ENCODE measurements at places on chromosomes 1 and 21.

DNA sequence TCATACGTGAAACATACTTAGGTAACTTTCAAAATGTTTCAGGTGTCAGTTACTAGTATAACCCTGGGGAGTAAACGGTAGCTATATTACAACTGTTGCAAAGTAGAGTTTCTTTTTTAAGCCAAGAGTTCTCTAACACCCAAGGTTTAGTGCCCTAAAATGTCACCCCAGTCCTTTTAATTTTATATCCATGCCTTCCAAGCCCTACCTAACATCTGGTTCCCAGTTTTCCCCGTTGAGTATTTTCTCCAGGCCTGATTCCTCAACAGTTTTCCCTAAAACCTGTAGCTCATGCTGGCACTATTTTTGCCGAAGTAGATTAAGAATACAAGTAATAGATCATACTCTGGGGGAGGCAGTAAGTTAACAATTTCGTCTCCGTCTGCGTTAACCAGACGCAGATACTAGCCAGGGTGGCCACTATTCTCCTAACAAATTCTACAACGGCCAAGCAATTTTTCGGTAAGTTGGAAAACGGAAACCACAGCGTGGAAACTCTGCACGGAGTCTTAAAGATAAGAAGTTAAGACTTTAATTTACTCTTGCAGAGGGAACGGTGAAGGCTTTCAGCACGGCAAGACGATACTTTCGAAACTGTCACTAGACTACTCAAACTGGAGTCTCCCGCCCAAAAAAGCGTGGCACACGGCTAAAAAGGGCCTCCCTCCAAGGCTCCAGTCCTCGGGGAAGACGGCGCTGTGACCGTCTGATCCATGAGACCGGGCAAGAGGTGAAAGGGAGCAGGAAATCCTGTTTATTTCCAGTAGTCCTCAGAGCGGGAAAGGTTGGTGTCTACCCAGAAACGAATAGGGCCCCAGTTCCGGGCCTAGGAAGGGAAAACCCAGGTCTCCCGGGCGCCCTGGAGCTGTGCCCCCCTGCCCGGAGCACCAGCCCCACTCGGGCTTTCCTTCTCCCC, 945 bp downstream of the SRSF4 start:
- DNase-seq: no peak

DNA sequence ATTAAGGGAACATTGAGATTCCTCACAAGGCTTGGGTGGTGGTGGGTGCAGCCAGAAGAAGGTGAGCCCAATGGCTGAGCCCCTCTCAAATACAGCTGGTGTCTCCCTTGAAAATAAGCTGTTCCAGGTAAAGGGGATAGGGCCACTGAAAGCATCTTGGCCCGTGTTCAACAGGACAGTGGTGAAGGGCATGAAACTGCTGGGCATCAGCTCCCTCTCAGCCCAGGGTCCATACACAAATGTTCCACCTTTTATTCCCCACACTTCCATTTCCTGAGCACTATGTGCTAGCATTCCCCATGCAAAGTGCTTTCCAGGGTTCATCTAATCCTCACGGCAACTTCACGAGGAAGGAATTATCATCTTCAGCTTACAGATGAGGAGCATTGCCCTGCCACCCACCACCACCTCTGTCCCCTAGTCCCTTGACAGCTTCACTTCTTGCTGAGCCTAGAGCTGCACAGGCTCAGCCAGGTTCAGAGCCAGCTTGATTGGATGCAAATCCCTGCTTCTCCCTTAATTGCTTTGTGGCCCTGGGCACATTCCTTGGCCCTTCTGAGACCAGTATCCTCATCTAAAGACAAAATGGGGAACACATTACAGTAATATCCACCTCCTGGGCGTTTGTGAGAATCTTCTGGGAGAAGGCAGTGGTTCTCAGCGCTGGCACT, 9.6 kb downstream of the TAGLN2 start:
- DNase-seq: no peak

GRCh38 chr1:26278724-26279455, 996 bp upstream of the SH3BGRL3 start:
- DNase-seq: no peak

DNA sequence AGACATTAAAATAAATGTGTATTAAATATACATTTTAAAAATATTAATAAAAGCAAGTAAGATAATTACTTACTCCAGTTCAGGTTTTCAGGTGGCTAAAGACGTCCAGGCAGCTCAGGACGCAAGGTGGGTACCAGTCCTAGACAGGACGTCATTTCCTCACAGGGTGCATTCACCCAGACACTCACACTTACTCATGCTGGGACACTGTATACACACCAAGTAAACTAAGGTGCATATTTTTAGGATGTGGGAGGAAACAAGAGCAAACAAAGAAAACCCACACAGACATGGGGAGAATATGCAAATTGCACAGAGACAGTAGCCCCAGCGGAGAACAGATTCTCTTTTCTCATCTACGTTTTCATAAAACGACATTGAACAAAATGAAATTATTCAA, 457.9 kb downstream of the BRINP3 start:
- no peak for DNase-seq

DNA sequence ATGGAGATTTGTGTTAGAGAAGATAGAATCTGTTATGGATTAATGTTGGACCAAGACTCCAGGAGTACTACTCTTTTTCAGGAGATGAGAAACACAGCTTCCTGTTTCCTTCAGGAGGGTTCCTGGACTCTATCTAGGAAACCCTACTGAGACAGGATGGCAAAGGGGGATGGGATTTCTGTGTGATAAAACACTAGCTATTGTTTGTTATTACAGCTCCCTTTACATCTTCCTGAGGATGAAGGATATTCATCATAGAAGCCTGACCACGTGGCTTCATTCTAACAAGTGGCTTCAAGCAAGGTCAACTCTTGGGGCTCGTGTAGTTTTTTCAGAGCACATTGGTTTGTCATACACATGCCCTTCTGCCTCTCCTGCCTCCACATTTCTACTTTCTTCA, 33.3 kb downstream of the RGL1 start:
- DNase-seq: no peak

DNA sequence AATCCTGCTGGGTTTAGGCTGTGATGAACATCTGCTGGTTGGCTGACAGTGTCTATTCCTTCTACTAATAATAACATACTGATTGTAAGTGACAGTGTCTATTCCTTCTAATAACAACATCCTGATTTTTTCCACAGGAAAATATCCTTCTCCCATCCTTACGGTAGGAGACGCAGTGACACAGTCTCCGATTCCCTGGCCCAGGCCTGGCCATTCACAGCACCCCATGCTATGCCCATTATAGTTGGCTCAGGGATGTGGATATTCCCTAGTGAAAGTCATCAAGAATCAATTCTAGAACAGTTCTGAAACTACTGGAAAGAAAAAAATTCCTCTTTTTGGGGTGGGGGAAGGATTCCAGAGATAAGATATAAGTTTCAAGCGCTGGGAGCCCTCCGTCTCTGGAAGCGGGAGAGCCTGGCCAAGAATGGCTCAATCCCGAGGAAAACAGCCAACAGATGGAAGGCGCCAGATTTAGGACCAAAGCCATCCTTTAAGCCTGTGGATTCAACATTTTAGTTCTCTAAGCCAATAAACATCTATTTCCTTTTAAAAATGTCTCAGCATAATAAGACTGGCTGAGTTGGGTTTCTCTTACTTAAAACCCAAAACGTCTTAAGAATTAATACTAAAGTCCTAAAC, 88.6 kb downstream of the GPATCH2 start:
- DNase-seq: no peak

DNA sequence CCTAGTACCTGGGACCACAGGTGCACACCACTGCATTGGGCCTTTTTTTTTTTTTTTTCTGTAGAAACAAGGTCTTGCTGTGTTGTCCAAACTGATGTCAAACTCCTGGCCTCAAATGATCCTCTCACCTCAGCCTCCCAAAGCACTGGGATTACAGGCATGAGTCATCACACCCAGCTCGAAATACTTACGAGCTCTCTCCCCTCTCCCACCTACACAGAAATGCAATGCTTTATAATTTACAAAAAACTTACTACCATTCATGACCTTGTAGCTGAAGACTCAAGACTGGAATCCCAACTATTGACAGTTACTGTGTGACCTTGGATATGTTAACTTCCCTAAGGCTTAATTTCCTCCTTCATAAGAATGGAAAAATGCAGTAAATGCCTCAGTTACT, 18.7 kb downstream of the FOXJ3 start:
- no peak for DNase-seq

- DNase-seq: no peak
These were observed 180.9 kb downstream of the TNR start for GRCh38 chr1:175562452-175562851.

DNA sequence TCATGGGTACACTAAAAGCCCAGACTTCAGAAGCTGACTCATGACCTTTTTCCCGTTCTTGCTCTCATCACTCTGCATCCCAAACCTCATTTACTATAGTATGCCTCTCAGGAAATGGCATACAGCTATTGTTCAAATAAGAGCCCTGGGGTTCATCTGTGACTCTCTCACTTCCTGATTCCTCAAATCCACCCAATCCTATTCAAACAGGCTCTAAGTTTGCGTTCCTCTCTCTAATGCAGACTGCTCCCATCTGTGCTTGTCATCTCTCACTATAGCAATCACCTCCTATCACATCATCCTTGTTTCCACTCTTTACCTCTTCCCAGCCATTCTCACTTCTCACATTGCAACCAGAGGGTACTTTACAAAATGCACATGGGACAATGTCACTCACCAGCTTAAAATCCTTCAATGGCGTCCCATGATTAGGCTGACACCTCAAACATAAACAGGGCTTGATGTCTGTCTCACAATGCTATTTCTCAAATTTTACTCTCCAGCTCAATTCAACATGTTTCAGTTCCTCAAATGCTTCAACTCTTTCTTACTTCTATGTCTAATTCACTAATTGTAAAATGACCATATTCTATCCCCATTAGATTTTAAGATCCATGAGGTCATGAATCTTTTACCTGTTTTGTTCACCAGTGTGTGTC, 408.4 kb downstream of the NTNG1 start:
- DNase-seq: no peak
